Caco-2 (cell line): ENCODE measurements at places on chromosomes 4 and X.
A peak's percentile ranks its signal among the peaks of the same experiment; 100 is the strongest.

DNA sequence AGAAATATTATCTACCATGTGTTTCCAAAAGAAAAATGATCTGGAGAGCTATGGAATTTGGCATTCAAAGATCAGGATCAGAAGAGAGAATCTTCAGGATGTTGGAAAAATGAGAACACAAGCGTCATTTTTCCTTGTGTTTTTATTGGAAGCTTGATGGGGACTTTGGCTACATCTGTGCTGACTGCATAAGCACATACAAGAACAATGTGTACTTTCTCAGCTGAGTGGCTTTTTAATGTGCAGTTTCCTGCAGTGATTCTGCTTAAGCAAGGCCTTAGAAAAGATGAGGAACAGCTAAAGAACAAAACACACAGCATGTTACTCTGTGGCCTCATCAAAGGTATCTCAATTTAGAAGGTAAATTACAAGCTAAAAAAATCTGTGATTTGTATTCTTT, 1039.9 kb downstream of the GLUD2 start:
- no peak for DNase-seq

GRCh38 chr4:135277068-135277979, 1075.7 kb upstream of the PABPC4L start:
- DNase-seq = no peak

DNA sequence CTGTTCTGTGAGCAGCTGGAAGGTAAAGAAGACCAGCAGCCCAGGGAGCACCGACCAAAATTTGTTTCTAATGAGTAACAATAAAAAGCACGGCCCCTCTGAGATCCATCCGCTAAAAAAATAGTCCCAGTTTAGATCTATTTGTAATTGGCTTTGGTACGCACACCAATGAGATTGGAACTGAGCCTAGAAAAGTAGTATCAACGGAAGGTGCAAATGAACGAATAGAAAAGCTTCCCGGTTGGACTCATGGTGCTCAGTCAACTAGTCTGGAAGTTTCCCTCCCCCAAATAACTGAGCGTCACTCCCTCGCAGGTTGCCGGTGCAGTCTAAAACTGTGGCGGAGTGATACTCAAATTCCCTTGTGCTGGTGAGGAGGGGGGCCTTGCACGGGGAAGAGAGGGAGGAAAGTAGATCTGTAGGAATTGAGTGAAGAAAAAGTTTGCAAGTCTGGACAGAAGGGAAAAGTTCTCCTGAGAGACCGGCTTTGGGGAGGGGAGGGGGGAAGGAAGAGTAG, at the start of gene COL4A5:
COL4A5 (plus strand) TSS at position 413 of the 517 bp plus-strand sequence. CDS start 288 bp downstream, outside the sequence.
- peak; percentile 84 for DNase-seq

DNA sequence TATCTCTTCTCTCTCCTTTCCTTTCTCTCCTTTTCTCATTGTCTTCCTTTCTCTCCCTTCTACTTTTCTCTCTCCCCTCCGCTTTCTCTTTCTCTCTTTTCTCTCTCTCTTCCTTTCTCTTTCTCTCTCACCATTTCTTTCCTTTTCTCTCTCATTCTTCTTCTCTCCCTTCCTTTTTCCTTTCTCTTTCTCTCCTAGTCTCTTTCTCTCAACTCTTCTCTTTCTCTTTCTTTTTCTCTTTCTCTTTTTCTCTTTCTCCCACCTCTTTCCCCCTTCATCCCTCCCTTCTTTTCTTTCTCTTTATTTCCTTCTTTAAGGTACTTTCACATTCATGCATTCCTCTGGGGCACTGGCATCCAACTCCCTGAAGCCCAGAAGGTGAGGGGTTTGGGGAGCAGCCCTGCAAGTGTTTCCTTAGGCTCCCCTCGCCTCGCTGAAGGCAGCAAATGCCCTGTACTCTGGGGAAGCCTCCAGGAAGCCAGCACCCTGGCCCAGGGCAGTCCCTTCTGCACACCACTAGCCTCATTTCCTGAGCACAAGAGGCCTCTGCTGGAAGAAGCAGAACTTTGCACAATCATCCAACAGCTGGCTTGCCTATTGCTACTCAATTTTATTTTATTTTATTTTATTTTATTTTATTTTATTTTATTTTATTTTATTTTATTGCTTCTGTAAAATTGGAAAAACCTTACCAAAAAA, 124.2 kb downstream of the NFKB1 start:
- peak; percentile 55 for DNase-seq

GRCh38 chrX:14964500-14964899, 91.3 kb downstream of the MOSPD2 start:
- DNase-seq = no peak

GRCh38 chr4:106691749-106692148, 323.2 kb upstream of the GIMD1 start:
- peak; percentile 16 for DNase-seq

DNA sequence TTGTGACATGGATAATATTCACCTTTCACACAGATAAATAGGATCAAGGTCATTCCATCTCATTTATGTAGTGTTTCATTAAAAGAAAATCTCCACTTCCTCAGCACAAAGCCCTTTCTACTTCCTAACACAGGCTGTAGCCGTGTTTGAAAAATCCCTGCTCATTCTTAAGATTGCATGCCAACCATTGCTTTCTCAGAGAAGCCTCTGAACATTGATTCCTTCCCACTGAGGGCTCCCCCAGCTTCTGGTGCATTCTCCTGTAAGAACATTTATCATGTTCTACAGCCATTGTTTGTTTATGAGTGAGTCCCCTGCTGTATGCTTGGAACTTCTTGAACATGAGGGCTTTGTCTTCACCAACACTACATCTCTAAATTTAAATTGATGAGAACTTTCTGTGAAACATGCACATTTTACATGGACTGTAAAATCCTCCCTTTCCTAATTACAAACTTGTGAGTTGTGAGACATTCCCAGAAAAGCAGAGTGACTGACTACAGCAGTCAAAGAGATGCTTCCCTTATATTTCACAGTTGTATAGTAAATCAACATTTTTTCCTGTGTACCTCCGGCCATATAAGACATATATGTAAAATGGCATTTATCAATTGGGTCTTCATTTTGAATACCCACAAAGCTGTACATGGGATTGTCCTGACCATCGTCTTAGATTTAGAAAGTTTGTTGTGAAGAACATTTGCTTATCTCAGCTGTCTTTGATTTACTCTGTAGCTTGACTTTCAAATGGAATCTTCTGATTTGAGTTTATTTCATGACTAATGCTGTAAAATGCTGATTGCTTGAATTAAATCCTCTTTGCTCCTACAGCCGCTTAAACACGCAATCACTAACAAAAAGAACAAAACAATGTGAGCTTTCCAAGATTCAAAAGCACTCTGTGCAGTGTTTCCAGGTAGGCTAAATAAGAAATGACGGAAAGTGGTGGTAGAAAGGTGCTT, 600.5 kb upstream of the SLIT2 start:
- no peak for DNase-seq

DNA sequence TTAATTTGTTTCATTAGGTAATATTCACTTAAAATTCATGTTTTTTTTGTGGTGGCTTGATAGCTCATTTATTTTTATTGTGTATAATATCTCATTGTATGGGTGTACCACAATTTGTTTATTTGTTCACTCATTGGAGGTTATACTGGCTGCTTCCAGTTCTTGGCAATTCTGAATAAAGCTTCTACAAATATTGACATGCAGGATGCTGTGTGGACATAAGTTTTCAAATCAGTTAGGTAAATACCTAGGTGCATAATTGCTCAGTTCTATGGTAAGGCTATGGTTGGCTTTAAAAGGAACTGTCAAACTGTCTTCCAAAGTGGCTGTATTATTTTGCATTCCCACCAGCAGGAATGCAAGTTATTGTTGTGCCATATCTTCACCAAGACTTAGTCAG, 504.5 kb upstream of the GALNTL6 start:
- DNase-seq = no peak

- no peak for DNase-seq
These were observed 252.5 kb downstream of the GRIA3 start for GRCh38 chrX:123436512-123437136.

GRCh38 chr4:153755186-153755585, 4.6 kb downstream of the RNF175 start:
- DNase-seq = no peak

GRCh38 chrX:9816084-9816700, 30.0 kb downstream of the SHROOM2 start:
- DNase-seq = no peak

- peak; percentile 3 for DNase-seq
These were observed 1044.2 kb upstream of the FTHL17 start for GRCh38 chrX:32116047-32116446.

GRCh38 chr4:98319021-98319420, 57.8 kb downstream of the RAP1GDS1 start:
- no peak for DNase-seq

DNA sequence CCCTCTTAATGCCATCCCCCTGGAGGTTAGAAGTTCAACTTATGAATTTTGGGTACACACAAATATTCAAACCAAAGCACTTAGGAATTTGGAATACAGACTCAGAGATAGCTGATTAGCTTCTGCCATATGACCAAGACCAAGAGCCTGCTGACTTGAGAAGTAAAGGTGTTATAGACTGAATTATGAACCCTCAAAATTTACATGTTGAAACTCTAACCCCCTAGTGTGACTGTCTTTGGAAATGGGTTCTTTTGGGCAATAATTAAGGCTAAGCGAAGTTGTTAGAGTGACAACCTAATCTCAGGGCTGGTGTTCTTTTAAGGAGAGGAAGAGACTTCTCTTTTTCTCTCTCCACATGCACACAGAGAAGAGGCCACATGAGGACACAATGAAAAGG, 151.2 kb downstream of the COX18 start:
- no peak for DNase-seq

DNA sequence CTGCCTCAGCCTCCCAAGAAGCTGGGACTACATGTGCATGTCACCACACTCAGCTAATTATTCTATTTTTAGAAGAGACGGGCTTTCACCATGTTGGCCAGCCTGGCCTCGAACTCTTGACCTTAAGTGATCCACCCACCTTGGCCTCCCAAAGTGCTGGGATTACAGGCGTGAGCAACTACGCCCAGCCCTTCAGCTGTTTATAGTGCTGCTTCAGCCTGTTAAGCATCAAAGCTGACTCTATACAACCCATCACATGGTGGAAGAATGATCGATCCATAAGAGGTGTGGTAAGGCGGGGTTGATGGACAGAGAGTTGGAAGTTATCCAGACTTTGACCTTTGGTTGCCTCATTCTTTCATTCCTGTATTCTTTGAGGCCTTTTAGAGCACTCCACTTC, 56.2 kb upstream of the RAPGEF2 start:
- DNase-seq = peak; percentile 53

DNA sequence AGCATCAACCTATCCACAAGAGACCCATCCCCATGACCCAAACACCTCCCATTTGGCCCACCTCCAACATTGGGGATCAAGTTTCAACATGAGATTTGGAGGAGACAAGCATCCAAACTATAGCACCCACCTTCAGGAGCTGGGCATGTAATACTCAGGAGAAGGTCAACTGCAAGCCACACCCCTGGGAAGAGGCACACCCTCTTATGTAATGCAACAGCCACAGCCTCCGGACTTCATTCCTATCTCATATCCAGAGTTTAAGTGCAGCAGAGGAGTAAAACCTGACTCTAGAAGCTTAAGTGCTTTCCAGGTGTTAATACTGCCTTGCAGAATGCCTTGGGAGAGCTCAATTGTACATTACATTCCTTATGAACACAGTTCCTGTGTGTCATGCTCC, 197.4 kb downstream of the PTTG2 start:
- no peak for DNase-seq

GRCh38 chr4:135508006-135508714, 1306.6 kb upstream of the PABPC4L start:
- DNase-seq = no peak

DNA sequence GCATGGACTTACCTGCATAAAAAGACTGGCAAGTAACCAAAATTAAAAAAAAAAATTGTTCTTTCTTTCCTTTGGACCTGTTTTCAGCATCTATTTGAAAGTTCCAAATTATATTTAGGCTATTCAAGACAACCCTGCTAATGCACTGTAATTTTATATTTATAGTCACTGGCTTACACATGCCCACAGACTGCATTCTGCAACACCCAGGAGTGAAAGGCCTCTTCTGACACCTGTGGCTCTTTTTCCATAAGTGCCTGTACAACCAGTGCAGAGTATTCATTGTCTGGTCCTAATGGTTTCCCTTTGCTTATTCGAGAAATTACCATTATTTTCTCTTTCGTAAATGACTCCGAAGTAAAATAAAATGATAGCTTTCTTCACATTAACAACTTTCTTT, 143.3 kb downstream of the RNF150 start:
- no peak for DNase-seq

DNA sequence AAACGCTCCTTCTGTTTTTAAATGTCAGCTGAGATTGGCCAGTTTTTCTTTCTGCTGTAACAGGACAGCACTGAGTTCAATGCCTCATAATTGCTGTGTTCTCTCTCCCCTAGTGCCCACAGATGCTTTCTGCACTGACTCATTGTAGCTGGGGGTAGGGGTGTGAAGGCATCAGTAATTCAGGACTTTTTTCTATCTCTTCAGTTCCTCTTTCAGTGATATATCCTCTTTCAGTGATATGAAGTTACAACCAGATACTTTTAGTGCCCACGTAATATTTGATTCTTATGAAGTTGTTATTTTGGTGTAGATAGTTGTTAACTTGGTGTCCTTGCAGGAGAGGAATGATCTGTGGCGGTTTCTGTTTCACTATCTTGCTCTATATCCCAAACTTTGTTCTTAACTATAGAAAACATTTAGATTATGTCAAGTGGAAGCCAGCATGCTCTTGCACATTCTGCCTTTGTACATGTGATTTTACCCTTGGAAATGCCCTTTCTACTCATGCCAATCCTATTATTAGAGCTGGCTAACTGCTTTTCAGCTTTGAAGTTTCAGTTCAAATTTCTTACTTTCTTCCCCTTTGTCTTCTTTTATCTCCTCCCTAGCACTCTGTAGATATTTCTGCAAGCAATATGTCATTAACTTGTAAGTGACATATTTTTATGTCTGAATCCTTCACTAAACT, 1258.4 kb downstream of the FAM133A start:
- no peak for DNase-seq

DNA sequence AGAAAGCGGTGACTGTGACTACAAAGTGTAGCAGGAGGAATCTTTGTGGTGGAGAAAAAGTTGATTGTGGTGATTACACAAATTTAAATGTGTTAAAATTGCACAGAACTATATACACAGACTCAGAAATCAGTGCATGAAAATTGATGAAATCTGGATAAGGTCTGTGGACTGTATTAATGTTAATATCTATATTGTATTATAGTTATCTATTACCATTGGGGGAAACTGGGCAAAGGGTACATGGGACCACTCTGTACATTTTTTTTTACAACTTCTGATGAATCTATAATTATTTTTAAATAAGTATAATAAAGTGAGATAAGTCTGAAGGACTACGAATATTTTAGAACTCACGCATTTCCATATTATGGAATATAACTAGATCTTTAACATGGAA, 1.8 kb upstream of the JADE3 start:
- no peak for DNase-seq

- no peak for DNase-seq
These were observed 3.8 kb downstream of the ZFX start for GRCh38 chrX:24153178-24153795.
